ENCODE measurements at places on chromosomes 16 and 17.

GRCh38 chr17:63701868-63702720, 2.2 kb upstream of the LIMD2 start:
- no peak for DNase-seq

DNA sequence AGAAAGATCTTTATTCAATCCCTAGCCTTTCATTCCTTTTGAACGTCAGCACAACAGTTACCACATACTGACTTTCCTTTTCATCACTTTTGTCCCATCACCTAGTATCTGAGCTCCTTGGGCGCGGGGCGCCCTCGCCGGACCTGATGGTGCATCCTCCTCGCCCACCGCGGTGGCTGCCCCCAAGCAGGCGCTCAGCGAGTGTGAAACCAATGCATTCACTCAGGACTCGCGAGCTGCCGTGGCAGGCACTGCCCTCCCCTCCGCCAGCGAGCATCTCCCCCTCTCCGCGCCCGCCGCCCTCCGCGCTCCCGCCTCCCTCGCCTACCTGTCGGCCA, 756 bp downstream of the KLHL11 start:
- DNase-seq = no peak

- DNase-seq = no peak
Observed at GRCh38 chr16:85835956-85836705, 36.6 kb downstream of the COX4I1 start.

GRCh38 chr17:67850991-67851631, 25.8 kb downstream of the BPTF start:
- DNase-seq = no peak

DNA sequence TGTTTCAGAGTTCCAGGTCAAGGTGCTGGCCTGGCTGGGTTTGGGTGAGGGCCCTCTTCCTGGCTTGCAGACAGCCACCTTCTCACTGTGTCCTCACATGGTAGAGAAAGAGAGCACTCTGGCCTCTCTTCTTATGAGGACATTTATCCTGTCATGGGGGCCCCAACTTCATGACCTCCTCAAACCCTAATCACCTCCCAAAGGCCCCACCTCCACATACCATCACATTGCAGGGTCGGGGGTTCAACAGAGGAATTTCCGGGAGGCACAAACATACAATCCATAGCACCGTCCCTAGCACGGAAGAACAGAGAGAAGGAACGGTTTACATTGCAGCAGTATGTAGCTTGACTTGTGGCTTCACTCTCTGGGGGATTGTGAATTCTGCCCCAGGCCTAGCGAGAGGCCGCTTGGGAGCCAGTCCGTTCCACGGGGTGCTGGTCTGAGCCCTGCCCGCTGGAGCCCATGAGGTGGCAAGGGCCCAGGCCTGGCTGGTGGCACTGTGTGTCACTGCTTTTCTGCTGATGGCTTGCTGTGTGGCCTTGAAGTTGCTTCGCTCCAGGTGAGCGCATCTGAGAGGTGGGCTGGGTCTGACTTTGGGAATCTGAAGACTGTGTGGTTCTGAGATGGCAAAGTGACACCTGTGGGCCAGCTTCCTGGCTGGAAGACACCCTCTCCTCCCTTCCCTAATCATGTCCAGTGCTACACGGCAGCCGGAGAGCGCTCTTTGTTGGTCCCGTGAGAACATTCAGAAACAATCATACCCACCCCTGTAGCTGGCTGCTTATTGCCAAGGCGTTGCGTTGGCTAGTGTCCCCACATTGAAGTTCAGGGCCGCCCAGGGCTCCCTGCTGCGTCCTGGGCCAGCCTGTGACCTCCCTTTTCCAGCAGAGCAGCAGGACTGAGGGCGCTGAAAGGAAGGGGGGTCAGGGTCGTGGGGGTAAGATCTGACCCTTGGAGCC, 98.3 kb downstream of the CMIP start:
- DNase-seq = no peak

- DNase-seq = no peak
Observed at GRCh38 chr17:34154961-34155730, 99.9 kb upstream of the CCL2 start.

- DNase-seq = peak; percentile 51
Observed at GRCh38 chr16:87203060-87203656, 114.0 kb downstream of the C16orf95 start.

DNA sequence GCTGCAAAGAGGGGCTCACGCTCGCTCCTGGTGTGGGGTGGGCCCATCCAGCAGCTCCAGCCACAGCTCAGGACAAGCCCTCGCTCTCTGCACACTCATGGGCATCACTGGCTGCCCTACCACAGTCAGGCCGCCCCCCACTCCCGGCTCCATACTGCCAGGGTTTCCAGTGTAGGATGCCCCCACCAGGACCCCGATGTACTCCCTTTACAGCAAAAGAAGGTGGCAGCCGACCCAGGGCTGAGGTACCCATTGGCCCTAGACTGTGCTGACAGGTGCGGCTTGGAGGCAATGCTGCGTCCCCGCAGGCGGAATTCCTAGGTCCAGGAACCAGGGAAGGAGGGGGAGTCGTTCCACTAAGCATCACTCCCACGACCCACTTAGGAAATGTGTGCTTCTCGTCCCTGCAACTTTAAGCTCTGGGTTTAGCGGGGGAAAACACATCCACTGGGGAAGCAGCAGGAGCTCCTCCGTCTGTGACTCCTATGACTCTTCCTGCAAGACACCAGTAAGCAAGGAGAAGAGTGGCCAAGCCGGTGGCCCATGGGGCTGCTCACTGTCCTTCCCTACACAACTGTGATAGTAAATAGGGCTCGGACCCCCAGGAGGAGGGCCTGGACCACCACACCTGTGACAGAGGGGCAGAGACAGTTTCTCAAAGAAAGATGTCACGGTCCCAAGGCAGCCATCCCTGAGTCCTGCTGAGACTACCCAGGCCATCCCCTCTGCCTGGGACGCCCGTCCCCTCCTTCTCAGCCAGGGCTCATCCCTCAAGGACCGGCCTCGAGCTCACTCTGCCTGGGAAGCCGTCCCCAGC, 13.1 kb downstream of the CORO7 start:
- no peak for DNase-seq

GRCh38 chr17:9239246-9239792, 218.0 kb downstream of the NTN1 start:
- no peak for DNase-seq

GRCh38 chr16:59044616-59045015, 310.5 kb upstream of the GOT2 start:
- DNase-seq = no peak

DNA sequence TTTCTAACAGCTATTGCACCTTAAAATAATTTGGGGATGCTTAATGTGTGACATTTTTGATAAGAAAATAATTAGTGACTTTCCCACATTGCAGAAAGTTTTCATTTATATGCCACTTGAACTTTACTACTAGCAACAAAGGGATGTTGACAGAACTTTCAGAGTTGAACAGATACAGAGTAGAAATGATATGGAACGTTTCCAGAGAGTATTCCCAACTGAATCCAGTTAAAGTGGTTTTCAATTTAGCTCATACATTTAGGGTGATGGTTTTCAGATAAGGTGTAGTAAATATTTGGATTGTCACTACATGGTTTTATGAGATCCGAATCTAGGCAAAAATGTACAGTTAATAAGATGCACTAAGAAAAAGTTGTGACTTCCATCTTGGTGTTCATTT, 17.3 kb downstream of the MAP2K4 start:
- DNase-seq = no peak

DNA sequence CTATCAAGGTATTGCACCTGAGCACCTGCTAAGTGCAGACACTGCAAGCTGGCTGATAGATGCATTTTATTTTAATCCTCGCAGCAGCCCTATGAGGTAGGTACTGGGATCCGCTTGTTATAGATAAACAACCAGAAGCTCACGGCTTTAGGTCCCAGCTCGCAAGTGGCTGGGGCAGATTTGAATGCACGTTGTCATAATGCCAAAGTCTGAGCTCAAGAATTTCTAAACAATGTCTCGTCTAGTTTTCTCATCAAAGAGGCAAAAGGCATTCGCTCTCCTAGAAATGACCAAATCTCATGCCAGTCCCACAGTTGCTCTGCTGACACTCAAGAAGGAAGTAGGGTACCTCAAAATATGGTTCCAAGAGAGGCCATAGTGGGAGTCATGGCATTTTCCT, 20.5 kb downstream of the SOX9 start:
- DNase-seq = no peak

- DNase-seq = peak; percentile 45
Observed at GRCh38 chr16:65981057-65981456, 385.4 kb upstream of the CDH5 start.

- DNase-seq = no peak
Observed at GRCh38 chr16:74252329-74252728, 44.3 kb upstream of the PSMD7 start.

Measured in NCI-H345 (cell line).